ENCODE measurements at places on chromosomes 3 and 15.

GRCh38 chr3:87101861-87102625 is 111.1 kb upstream of the VGLL3 start:
- no peak for DNase-seq

DNA sequence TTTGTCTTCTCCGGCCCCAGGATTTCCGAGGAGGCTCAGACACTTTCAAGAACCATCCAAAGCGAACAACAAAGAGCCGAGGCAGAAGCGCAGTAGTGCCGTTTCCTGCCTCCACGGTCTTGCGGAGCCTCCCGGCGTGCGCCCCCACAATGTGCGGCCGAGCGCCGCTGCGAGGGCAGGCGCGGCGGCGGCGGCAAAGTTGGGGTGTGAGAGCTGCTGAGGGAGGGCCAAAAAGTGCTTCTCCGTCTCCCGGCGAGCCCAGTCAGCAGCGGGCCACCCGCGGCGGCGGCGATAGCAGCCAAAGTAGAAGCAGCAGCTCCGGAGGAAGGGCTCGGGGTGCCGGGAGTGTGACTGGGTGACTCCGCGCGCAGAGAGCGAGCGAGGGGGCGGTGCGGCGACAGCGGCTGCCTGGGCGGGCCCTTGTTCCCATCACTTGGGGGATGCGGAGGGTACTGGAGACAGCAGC is 749.1 kb downstream of the ROBO1 start:
- DNase-seq, result no peak

DNA sequence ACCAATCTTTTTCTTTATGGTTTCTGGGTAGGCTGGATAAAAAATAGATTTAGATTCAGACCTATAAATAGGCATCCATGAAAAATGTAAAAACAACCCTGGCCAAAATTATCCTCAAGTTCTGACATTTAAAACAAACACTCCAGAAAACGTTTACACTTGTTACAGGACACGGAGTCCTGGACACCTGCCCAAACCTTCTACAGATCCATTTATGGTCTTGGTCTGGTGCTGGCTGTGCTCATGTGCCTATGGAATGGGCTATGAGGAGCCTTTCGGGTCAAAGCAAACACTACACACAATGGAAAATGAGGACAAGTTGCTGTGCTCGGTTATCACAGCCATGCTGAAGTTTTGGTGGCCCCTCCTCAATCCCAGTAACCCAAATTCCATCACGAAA is 108.1 kb downstream of the PDZRN3 start:
- no peak for DNase-seq

DNA sequence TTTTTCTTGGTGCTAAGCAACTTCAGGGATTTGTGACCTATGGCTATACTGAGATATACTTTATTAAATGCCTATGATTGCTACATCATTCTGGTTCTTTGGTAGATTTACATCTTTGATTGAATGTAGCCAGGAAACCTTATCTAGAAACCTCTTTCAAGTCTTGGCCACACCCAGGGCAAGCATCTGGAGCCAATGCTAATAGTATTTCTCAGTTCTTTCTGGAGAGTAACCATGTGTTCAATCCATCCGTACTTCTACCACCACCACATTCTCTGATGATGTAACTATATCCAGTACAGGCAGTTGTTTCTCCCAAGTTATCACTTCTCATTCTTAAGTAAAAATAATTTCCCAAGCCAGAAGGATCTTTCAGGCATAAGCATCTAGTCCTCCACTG is 69.0 kb downstream of the NME9 start:
- DNase-seq, result no peak

GRCh38 chr3:64184621-64185020 is 40.6 kb downstream of the PRICKLE2 start:
- DNase-seq, result no peak

DNA sequence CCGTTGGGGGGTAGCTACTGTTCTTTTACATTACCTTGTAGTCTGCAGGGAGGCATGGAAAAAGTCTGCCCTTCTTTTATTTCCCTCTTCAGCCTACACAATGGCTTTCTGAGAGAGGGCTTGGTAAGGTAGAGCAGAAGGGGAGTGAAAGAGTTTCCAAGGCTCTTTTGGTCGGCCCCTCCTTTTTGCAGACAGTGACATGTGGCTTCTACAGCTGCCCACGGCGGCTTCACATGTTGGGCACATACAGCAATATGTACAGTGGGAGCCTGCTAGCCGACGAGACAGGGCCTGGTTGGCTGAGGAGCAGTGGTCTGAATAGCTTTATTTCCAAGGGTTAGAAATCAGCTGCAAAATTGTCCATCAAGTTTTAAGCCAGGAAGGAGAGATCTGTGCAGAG is 4.0 kb downstream of the INAFM2 start:
- DNase-seq, result no peak

GRCh38 chr3:98705694-98706093 is 57.4 kb upstream of the ST3GAL6 start:
- no peak for DNase-seq
